ENCODE measurements at places on chromosomes 12 and 14.

GRCh38 chr14:88196925-88197324, 126.1 kb downstream of the KCNK10 start:
- DNase-seq = no peak

DNA sequence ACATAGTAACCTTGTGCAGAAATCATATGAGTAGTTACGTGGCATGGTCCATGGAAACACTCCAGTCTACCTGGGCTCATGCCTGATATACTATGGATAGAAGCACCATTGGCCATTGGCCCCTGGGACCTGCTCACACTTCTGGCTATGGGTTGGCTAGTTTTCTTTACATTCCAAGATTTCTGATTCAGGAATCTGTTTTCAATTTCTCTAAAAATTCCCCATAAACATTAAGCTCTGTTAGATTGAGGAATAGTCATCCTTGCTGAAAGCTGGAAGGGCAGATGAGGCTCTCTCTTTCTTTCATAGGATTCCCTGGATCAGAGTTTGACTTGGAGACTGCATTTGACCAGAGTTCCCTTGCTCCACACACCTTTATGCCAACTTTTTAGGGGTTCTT, 37.3 kb upstream of the RAP1B start:
- no peak for DNase-seq

- no peak for DNase-seq
These were observed 20.7 kb downstream of the XRCC3 start for GRCh38 chr14:103694572-103695026.

- DNase-seq = no peak
These were observed 15.5 kb upstream of the SERPINA9 start for GRCh38 chr14:94491511-94491910.

DNA sequence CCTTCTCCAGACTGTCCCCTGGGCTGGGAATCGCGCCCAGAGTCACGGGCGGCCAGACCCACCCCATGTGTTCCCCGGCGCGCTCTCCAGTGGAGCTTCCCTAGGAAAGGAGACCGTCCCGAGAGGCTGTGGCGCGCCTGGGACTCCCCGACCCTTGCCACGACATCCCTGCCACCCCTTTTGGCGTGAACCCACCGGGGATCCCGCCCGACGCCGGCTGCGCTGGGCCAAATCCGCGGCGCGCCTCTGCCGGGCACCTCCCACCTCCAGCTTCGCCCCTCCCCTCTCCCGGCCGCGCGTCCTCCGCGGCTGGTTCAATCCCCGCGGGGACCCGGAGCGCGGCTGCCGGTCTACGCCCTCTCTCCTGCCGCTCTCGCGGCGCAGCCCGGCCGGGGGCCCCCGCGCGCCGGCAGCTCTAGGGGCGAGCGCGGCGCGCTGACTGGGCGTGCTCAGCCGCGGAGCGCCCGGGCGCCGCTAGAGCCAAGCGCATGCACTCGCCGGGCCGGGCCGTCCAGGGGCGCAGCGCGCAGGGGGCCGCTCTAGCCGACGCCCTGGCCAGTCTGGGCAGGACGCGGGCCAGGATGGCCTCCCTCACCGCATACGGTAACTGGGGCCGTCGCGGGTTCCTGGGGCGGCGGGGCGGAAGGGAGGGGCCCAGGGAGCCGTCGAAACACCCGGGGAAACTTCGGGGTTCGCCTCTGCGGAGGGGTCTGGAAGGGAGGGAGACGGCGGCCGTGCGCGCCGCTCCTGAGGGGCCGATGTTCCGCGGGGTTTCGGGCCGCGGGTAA, 77.4 kb upstream of the ANO4 start:
- DNase-seq = no peak

DNA sequence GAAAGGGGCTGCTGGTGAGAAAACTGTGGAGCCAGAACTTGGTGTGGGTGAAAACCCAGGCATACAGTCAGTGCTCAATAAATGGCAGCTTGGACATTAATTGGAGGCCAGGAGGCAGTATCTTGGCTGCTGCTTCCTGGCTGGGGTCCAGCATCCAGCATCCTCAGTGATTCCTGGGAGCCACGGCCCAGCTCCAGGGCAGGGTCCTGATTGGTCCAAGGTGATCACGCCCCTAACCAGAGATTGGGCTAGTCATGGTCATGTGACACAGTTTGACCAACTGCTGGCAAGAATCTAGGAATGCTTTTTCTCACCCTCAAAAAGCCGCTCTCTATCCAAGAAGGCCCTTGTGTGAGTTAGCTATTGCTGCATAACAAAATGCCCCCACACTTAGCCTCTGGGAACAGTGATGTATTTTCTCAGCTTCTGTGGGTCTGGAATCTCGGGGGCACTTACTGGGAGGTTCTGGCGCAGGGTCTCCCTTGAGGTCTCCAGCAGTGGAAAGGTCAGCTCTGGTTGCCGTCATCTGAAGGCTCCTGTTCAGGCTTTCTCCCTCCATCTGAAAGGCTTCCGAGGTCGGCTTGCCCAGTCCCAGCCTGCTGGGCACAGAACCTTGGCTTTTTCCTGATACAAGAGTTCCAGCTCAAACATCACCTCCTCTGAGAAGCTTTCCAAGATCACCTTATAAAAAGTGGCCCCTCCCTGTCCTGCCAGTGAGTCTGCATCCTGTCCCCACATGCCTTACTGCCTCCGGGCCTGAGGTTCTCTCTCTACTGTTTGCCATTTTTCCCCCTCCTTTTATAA, 119.2 kb upstream of the NCOR2 start:
- DNase-seq = no peak

- DNase-seq = no peak
These were observed 790 bp downstream of the SSH1 start for GRCh38 chr12:108856428-108857157.

GRCh38 chr14:91048676-91049075, 11.8 kb downstream of the RPS6KA5 start:
- DNase-seq = no peak

- DNase-seq = no peak
These were observed 20.5 kb downstream of the VCPKMT start for GRCh38 chr14:50095895-50096294.

DNA sequence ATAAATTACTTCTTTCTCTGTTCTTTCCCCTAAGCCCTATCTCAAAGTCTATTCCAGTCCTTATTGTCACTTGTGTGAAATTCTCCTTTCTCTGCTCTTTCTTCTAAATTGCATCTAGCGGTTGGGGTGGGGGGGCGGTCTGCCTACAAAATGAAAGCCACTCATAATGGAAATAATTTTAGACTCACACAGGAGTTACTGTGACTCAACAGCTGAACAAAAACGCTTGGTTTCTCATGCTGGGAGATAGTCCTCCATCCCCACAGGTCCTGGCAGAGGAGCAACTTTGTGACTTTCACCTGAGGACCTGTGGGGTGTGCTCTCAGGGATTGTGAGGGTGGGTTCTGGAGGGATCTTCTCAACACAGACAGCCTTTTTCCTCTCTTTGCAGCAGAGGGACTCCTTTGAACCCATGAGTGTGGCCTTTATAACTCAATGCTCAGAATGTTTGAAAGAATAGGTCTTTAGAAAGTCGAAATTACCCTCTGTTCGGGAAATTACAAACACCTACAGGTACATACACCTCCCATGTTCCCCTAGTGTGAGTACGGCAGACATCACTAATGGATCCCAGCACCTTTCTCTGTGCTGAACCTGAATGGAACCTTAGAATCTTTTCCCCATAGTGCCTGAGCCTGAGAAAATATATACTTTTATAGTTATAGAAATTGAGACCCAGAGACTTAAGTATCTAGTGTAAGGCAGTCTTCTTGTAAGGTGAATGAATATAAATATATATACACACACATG, 109.7 kb downstream of the CHST11 start:
- DNase-seq = no peak

Data from vagina (tissue), 2 donors.